ENCODE measurements at places on chromosomes 4 and X.
A peak's percentile ranks its signal among the peaks of the same experiment; 100 is the strongest.

DNA sequence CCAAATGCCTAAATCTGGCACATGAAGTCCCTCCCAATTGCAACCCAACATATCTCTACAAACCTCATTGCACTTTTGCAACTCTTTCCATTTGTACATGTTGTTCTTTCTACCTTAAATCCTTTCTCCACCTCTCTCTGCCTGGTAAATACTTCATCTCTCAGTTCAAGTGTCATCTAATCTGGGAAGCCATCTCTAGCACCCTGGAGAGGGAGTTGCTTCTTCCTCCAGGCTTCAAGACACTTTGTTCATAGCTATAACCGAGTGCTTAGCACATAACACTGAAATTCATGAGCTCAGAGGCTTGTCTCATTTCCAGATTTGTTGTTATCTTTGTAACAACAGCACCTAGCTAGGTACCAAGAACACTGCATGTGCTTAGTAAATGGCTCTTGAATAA lies 114.8 kb upstream of the NAP1L5 start:
- no peak for DNase-seq

DNA sequence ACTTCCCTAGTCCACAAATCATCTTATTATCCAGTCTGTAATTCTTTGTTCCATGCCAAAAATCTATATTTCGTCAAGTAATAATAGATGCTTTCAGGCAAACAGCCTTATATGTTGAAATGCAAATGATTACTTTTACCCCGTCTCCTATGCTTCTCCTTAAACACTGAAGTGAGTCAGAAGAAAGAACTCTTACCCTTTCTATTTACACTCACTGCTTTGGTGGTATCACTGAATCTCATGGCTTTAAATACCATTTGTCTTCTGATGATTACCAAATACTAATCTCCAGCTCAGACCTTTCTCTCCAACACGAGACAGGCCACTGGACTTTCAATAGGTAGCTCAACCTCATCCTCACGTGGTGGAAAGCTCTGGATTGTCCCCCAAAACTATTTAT lies 558.1 kb downstream of the IL1RAPL1 start:
- no peak for DNase-seq

DNA sequence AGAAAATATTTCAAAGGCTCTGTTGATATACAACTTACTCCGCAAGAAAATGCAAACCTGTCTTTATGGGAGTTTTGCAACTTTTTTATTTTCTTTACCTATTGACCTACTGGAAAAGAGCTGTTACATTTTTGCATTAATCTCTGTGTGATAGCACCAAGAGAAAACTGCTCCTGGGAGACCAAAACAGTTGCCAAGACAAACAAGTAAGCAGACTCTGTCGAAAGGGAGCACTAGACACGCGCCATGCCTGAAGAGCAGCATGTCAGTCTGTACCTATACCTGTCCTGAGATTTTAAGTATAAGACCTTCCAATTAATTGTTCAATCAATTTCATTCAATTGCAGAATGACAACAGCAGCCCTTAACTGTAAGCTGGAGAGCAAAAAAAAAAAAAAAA lies 56.0 kb upstream of the TECRL start:
- DNase-seq: no peak

- peak; percentile 72 for DNase-seq
Observed at GRCh38 chr4:179605196-179605595, 2163.0 kb upstream of the AGA start.

DNA sequence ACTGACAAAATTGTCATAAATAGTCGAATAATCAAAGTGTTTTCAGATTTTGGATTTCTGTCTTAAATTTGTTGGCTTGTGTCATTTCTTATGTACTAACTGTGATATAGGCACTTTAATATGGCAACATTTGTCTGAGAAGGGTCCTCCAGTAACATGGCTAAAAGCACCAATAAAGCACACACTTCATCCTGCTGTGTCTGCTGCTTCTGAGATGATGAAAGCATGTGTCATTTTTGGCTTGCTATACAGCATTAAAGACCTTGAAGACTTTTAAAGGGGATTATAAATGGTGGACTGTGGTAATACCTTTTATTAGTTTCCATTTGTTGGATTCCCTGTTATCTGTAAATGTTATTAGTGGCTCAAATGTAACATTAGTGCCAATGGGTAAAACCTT lies 551.8 kb upstream of the GRID2 start:
- no peak for DNase-seq

DNA sequence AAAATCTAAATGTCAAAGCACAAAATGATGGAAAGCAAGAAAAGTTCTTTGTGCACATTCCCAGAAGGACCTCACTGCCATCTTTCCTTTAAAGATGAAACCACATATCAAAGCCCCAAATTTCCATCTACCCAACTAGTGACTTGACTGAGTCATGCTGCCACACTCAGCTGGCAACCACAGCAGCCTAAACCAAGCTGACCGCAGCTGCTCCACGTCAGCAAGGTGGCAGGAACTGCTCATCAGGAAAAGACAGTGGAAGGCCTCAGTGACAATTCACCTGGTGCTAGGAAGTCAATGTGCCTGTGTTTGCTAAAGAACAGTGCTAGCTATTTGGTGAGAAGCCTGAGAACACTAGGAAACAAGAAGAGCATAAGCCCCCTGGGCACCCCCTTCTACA lies 26.1 kb downstream of the ACOX3 start:
- no peak for DNase-seq

DNA sequence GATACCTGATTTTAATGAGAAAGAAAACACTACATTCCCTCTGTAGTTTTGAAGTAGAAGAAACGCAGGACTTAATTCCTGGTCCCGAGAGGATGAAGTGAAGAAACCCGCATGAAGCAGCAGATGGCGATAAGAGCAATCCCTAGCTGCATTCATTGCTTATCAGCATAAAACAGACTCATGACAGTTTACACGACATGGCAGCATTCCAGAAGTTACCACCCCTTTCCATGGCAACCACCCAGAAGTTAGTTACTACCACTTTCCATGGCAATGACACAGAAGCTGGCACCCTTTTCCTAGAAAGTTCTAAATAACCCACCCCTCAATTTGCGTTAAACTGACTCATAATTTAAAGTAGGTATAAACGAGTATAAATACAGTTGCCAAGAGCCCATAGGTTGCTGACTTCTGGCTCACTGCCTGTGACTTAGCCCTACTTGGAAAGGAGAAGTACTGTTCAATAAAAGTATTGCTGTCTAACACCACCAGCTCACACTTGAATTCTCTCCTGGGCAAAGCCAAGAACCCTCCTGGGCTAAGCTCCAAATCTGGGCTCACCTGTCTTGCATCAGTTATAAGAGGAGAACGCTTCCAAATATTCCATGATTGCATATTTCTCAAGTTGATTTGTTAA lies 5.5 kb upstream of the XAGE2 start:
- no peak for DNase-seq

DNA sequence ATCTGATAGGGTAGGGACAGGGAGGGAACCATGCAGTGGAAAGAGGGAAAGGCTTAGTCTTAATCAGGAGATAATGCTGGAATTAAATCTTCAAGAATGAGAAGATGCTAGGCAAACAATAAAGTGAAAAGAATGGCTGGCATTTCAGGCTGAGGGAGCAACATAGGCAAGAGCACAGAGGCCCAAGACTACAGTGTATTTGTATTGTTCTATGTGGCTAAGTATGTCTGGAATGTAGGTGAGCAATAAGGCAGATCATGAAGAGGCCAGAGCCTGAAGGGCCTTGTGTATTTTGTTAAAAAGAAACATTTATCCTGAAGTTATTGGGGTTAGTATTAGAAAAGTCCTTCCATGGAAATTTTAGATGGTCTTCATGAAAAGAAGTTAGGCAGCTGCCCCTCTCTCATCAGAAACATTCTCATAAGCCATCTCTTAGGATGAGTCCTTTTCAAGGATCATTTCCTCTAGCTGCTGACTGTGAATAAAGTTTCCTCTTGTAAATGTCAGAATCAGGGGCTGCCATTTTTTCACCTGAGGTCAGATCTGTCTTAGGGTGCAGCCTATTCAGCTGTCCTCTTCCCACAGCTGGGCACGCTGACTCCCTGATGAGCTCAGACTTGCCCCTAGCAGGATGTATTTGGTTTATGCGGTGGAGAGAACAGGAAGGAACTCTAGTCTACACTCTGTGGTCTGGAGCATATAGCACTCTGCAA lies 46.3 kb downstream of the ATP10D start:
- peak; percentile 81 for DNase-seq

GRCh38 chrX:39724544-39724943 lies 373.2 kb downstream of the BCOR start:
- DNase-seq: no peak

DNA sequence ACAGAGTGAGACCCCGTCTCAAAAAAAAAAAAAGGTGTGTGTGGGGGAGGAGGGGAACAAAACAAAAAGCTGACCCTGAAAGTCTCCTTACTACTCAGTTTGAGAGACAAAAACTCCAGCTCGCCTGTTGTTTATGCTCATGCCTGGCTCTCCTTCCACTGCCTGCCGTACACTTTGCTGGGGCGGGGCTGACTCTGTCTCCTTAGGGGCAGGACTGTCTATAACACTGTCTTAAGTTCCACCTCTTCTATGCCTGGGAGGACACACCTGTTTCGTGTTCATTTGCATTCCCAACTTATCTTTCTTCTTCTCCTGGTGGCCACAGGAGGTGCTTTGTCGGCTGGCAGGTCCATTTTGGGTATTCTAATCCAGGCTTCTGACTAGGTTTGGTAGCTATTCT lies 81.4 kb downstream of the MTNR1A start:
- DNase-seq: no peak

DNA sequence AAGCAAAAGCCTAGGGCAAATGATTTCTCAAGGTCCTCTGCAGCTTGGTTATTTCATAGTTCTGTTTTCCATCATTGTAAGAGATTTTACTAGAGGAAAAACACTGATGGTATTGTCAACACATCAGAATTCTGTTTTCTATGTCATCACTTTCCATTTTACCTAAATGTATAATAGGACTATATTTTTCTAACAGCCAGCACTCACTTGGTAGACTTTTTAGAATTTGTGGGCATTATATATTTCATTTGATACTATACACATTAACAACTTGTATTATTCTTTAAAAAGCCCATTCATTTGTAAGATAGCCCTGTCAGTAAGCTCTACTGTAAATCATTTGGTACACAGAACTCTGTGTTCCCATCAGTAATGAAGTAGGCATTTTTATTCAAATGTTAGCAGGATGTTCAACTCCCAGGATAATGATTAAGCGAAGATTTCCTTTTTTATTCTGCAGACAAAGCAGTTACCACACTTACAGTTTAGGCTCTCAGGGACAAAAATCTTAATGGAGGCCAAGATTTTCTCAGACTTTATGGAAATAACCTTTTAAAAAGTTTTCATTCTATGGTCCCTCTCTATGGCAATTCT lies 143.6 kb upstream of the TEX13C start:
- DNase-seq: no peak

DNA sequence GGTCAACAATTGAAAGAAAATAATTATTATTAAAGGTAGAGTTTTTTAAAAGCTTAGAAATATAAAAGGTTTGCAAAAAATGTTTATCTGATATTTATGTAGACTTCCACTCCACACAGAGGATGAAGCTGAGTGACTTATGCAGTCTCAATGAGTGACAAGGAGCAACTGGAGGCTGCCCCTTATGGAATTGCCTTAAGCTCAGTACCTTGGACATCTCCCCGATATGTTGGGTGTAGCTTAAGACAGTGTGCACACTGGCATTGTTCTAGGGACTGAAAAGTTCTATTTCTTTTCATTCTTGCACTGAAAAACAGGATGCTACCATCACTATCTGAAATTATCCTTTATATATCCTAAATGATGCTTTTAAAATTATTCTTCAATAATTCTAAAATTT lies 292.1 kb downstream of the PRDM5 start:
- peak; percentile 29 for DNase-seq

DNA sequence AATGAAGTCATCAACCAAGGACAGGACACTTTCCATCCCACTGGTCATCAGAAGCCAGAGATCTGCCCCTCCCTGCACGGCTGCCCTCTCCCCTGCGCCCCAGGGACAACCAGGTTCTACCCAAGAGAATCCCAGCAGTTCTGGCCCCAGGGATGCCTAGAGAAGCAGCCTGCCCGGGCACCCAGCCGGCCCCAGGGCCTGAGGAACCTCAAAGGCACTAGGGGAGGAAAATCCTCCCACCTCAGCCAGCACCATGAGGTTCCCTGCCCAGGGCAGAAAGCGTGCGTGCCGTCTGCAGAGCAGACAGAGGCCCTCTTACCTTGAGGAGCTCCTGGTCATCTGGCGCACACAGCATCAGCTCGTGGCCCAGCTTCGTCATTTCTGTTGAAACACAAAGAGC lies 8.1 kb downstream of the HAUS7 start:
- no peak for DNase-seq

- no peak for DNase-seq
Observed at GRCh38 chrX:133745349-133745748, 240.0 kb downstream of the GPC3 start.

GRCh38 chrX:16347968-16348670 lies 180.8 kb downstream of the MAGEB17 start:
- DNase-seq: no peak

DNA sequence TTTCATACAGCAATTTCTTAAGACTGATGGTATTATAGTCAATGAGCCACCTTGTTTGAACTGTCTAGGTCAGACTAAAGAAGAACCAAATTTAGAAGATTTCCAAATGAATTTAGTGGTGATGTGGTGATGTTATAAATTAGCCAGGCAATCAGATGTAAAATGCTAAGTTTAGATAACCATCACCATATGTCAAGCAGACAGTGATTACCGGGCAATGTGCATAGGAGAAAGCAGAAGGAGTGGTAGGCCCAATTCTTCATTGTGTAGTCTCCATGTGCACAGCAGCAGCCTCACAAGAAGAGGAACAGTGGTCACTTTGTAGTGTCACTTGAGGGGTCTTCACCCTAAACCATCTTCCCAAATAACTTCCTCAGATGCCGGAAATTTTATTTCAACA lies 198.8 kb downstream of the ANTXR2 start:
- no peak for DNase-seq

- DNase-seq: no peak
Observed at GRCh38 chrX:133868682-133869081, 116.7 kb downstream of the GPC3 start.

DNA sequence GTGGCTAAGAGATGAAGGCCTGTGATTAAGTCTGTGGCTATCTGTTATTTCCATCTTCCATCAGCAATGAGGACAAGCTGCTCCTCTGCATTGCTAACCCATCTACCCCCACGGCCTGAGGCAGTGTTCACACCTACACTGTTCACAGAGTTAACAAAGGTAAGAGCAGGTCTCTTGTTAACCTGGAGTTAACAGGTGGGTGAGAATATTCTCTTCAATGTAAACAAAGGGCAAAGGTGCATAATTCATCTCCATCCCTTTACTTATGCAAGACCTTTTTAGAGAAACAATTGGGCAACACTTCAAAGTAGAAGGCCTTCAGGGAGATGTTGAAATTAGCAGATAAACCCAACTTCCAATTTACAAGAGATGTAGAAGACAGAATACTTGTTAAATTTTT lies 2.8 kb downstream of the SLC35A2 start:
- DNase-seq: no peak
